Effector CD8-positive, alpha-beta T cell (primary cell): ENCODE measurements at places on chromosomes 5 and 9.

DNA sequence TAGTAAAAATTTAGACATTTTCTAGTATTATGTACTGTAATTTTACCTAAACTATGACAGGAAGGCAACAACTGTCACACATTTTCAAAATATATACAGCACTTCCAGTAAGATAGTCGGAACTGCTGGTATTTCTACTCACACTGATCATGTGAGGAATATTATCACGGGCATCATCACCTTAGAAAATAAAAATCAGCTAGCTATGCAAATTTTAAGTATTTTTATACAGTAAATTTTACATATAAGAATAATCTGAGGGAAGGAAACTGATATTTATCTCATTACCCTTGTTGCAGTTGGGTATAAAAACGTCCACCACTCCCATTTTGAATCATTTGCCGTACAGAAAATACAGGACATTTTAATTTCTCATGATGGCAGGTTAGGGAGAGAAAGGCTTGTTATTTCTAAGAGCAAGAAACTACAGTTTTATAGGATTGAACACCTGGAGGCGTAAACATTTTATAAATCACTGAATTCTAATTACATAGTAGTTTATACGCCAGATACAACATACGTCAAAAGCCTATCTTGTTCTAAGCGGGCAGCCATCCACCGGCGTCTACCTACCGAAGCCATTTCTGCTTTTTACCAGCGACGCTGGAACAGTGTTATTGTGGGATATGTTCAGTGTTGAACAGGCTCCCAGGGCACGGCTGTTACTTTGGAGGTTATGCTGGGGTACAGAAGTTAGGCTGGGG lies 729 bp upstream of the TNPO1 start:
- DNase-seq: peak; percentile 31

- DNase-seq: no peak
Measured at GRCh38 chr5:171968531-171968930, 37.9 kb downstream of the FBXW11 start.

DNA sequence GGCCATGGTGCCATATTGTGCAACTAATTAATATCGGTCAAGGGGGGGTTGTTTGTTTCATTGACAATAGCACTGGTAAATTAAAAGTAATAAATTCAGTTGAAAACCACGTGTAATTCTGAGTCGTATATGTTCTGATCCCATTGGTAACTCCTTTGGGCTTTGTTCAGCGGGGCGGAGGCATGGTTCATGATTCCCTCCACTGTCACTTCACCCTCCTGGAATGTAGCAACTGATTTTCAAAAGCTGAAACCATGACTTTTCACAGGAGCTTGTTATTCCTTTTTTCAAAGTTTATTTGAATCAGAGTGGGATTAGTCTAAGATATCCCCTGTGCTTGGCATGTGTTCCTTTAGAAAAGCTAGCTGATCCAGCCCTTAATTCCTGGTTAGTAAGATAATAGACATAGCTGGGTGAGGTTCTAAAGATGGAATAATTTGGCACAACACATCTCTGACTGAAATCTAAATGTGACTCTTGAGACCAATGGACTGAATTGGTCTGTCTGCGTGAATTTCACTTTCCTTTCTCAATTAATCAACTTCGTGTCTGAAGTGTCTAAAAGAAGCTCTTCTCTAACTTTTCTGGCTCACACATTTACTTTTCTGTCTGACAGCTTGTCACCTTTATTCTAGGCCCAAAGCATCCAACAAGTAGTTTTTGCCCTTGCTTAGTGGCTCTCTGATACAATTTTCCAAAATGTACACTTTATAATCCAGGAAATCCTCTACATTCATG lies 185.7 kb upstream of the VCAN start:
- no peak for DNase-seq

GRCh38 chr5:19531374-19531952 lies 456.5 kb downstream of the CDH18 start:
- no peak for DNase-seq
